ENCODE measurements at places on chromosomes 3 and 15.
A peak's percentile ranks its signal among the peaks of the same experiment; 100 is the strongest.

GRCh38 chr3:58176827-58177489 lies 33.8 kb downstream of the DNASE1L3 start:
- no peak for DNase-seq

- no peak for DNase-seq
Measured at GRCh38 chr15:70494852-70495571, 268.3 kb downstream of the UACA start.

- no peak for DNase-seq
Measured at GRCh38 chr15:67843092-67843501, 3.3 kb upstream of the RNU6-1 start.

DNA sequence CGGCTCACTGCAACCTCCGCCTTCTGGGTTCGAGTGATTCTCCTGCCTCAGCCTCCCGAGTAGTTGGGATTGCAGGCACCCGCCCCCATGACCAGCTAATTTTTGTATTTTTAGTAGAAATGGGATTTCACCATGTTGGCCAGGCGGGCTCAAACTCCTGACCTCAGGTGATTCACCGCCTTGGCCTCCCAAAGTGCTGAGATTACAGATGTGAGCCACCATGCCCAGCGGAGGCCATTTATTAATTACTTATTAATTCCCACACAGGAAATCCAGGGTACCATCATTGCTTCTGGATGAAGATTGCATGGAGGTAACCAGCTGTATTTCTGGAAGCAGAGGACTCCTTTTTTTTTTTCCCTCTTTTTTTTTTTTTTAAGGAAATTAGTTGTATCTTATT lies 37.8 kb downstream of the MAP4 start:
- no peak for DNase-seq

DNA sequence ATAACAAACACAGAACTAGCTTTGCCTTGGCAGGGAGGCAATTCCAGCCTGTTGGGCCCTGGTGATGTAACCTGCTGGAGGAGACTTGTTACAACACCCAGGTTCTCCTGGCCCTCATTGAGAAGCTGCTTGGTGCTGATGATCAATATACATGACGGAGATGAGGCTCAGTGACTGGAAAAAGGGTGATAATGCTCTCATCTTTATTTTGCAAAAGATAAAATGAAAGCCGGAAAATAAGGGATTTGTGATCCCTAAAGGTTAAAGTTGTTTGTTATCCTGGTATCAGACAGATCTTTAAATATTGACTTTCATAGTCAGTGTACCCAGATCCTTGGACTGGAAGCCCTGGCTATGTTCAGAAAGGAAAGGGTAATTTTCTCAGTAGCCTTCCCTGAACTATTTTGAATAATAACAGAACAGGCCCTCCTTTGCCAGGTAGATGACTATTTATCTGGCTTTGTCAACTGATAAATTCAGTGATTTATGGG lies 118.9 kb upstream of the MEIS2 start:
- DNase-seq: no peak

DNA sequence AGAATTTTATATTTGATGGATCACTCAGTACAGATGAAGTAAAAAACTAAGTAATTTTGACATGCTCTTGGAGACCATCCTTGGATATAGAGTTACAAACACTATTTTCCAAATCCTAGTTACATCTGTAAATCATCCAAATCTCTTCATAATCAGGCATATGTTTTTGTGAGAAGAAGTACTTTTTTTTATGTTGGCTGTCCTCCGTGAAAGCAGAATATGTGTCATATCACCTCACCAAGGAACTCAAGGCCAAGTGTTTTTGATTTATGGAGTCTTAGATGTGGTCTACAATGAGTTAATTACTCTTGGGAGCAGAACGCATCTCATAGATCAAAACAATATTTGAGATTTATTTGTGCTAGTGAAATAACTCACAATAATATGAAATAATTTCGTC lies 416.5 kb upstream of the TGFBR2 start:
- no peak for DNase-seq

GRCh38 chr3:29099296-29099695 lies 181.6 kb upstream of the RBMS3 start:
- DNase-seq: peak; percentile 67

GRCh38 chr15:89167267-89168176 lies 53.9 kb downstream of the RLBP1 start:
- no peak for DNase-seq

DNA sequence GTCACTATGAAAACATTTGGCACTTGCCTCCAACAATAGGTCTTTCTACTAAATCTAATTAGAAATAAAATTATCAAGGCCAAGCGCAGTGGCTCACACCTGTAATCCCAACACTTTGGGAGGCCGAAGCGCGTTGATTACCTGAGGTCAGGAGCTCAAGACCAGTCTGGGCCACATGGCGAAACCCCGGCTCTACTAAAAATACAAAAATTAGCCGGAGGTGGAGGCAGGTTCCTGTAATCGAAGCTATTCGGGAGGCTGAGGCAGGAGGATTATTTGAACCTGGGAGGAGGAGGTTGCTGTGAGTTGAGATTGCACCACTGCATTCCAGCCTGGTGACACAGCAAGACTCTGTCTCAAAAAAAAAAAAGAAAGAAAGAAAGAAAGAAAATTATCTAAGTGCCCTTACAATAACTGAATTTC lies 1.6 kb upstream of the PLD1 start:
- no peak for DNase-seq

GRCh38 chr3:23574822-23575315 lies 230.9 kb upstream of the UBE2E1 start:
- no peak for DNase-seq

GRCh38 chr3:100401674-100402041 lies 319 bp downstream of the LNP1 start:
- peak; percentile 45 for DNase-seq

DNA sequence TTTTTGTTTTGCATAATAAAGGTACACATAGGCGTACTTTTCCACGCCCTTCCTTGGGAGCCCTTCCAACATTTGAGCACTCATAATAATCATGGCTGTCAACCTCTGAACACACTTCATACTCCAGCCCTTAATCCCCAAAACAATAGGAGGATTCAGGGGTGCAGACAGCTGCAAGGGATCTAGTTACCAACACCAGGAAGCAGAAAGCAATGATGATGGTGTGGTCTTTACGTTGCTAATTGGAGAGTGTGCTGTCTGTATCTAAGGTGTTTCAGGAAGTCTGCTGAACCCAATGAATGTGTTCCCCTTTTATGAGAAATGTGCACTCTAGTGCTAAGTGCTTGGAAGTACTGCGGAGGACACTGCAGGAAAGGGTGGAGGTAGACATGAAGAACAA lies 60.3 kb upstream of the PDZRN3 start:
- peak; percentile 91 for DNase-seq

- no peak for DNase-seq
Measured at GRCh38 chr3:131555456-131555855, 52.7 kb upstream of the MRPL3 start.

DNA sequence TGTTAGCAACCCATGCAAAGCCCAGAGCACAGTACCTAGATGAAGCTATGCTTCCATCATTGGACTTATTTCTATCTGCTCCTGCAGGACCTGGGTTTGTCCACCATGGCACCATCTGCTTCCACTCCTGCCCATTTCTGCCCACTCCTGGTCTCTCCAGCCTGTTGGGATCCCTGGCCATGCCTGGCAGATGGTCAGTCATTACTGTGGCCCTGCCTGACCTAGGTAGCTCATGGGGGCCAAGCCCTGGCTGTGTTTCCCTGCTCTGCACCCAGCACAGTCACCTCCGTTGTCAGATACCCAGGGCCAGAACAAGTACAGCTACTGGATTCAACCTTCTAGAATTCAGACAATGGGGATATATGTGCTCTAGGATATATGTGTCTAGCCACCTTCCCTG lies 185.8 kb upstream of the TLE3 start:
- DNase-seq: no peak

- no peak for DNase-seq
Measured at GRCh38 chr3:168707900-168708299, 612.2 kb upstream of the GOLIM4 start.

DNA sequence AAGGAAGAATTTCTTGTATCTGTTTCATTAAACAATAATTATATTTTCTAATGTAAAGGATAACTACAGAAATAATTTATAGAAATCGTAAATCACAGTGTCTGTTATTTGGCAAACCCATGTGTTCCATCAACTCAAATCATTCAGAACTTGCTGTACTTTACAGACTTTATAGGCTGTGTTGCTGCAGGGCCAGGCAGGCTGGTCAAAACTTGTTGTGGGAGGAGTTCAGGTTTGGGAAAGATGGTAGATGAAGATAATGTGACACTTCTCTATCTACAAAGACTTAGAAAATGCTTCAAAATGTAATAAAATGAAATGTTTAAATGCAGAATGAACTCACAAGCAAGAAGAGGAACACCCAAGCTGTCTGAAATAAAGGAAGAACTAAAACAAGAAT lies 183.4 kb downstream of the SEMA6D start:
- DNase-seq: no peak

- DNase-seq: peak; percentile 22
Measured at GRCh38 chr3:128559486-128560225, 66.7 kb upstream of the GATA2 start.

DNA sequence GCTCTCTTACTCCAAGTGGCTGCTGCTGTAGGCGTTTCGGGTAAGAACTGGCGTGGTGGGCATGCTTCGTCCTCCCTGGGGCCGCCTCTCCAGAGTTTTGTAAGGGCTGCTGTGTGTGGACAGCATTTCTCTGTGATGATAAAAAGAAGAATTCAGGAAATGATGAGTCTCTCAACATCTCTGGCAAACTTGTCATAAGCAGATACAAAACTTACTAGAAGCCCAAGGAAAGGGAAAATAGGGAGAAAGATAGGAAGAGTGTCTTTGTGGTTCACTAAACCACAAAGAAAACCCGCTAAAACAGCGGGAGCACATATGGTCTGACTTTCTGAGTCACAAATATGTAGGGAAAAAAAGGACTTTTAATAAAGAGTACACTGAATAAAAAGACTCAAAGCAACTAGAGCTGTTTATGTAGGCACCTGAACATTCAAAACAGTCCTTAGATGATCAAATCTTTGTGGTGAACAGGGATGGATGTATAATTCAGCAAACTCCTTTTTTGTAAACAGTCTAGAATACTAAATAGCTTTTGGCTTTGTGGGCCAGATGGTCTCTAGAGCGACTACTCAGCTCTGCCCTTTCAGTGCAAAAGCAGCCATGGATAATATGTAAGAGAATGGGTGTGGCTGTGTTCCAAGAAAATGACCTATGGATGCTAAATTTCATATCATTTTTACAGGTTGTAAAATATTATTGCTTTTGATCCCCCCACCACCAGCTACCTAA lies 60.4 kb upstream of the LMOD3 start:
- DNase-seq: no peak

DNA sequence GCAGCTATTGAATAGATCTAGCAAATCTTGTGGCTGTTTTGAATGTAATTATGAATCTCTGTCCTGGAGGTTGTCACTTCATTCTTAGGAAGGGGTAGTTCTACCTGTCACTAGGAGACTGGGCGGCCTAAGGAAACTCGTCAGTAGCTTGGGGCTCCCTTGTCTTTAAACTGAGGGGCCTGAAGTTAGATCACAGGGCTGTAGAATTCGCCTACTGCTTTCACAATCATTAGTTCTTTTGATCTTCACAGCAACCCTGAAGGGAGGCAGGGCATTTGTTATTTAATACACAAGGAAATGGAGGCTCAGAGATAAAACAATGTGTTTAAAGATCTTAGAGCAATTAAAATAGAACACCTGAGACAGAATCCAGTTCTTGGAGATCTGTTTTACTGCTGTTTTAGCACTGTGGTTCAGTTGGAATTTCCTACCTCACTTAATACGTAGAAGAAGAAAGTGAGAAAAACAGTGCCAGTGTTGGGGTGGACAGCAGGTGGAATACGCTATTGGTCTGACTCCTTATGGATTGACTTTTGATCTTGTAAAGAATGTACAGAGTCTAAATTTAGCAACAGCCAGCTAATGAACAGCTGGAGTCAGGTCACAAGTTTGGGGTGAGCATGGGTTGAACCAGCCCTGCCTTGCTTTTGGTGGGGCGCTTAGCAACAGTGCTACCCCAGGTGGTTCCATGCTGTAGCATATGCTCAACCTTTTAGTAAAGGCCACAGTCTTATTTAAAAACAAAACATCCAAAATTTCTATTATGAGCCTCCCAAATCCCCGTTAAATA lies 71.4 kb upstream of the BHLHE40 start:
- no peak for DNase-seq

GRCh38 chr3:128076483-128077201 lies 24.4 kb downstream of the SEC61A1 start:
- peak; percentile 5 for DNase-seq

DNA sequence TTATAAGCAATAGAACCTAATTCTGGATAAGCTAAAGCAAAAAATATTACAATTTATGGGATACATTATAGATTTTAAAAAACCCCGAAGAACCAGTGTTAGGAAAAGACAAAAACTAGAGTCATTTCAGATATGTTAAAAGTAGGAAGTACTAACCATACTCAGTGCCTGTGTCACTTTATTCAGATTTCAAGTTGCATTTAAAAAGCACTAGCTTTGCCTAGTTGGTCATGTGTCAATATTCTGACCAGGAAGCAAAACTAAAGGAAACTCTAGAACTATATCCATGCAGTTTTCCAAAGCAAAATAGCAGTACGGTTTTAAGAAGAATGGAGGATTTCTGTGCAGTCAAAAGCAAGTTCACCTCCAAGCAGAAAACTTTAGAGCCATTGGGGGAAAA lies 88.4 kb downstream of the RAP2B start:
- DNase-seq: no peak

- DNase-seq: no peak
Measured at GRCh38 chr3:140085001-140085400, 150.0 kb downstream of the CLSTN2 start.

DNA sequence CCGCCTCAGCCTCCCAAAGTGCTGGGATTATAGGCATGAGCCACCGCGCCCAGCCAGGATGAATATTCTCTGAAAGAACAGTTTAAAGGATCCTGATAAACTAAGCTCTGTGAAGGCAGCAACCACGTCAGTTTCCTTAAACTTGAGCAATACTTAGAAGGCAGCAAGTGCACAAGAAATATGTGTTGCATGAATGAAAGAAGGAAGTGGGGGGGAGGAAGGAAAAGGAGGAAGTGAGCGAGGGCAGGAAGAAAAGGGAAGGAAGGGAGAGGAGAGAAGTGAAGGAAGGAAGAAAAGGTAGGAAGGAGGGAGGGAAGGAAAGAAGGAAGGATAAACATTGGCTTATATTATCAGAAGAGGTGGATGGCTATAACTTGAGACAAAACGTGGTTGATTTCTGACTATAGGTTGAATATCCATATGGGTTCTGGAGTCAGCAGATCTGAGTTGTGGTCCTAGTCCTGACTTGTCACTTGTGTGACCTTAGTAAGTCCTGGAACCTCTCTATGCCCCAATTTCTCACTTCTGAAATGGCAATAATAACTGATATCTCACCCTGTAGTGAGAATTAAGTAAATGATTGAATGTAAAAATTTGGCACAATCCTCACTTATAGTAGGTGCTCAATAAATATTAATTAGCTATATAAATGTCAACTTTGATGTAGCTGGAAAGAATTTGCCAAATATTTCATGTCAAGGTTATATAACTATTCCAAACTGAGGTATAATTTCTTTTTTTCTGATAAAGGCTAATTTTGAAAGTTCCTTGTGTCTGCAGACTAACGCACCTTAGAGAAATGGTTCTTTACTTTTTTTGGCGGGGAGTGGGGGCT lies 12.0 kb upstream of the SEMA4B start:
- DNase-seq: no peak

- DNase-seq: no peak
Measured at GRCh38 chr15:100715571-100716455, 113.4 kb downstream of the ASB7 start.

GRCh38 chr3:106366352-106366751 lies 497.5 kb upstream of the CBLB start:
- no peak for DNase-seq

All from NCI-H345 (cell line).